ENCODE measurements at places on chromosomes 12 and 14.

- no peak for DNase-seq
These were observed 2.3 kb upstream of the JPH4 start for GRCh38 chr14:23580948-23581281.

DNA sequence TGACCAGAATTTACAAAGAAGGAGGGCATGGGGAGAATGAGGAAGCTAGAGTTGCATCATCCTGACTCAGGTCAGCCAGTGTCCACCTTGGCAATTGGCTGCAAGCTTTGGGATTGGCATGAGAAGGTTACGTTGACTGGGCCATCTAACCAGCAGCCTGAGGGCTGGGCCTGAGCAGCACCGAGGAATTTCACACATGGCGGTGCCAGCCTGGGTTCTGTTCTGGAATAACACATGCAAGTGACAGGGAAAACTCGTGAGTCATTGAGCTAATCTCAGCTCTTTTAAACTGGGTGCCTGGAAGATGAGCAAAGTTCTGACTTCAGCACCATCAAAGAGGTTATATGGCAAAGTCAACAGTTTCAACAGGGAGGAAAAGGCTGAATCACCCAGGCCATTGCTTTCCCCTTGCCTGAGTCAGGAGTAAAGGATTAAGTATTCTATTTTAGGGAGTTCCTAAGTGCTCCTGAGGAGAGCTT, 543.2 kb upstream of the TBX3 start:
- no peak for DNase-seq

DNA sequence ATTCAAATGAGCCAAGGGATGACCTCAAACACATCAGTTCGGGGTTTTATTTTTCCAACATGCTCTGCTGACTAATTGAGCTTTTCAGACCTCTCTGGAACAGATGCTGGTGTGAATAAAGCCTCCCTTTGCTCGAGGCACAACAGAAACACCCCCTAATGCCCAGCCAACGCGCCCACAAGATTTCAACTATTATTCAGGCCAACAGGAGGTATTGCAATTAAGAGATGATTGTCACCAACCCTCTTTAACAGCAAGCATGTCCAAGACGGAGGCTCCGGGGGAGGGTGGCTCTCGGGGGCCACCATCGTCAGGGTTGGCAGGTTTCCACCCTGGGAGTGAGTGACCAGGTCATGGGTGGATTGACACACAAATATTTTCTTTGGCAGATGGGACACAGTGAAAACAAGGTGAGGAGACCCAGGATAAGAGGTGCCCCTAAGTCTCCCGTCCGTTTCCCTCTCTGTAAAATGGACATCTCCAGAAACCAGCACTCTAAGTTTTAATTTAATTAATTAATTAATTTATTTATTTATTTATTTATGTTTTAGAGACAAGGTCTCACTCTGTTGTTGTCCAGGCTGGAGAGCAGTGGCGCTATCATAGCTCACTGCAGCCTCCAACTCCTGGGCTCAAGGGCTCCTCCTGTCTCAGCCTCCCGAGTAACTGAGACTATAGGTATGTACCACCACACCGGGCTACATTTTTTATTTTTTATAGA, 56.1 kb downstream of the MAP1LC3B2 start:
- DNase-seq, result no peak

GRCh38 chr12:27964123-27964522, 8.4 kb downstream of the PTHLH start:
- no peak for DNase-seq

DNA sequence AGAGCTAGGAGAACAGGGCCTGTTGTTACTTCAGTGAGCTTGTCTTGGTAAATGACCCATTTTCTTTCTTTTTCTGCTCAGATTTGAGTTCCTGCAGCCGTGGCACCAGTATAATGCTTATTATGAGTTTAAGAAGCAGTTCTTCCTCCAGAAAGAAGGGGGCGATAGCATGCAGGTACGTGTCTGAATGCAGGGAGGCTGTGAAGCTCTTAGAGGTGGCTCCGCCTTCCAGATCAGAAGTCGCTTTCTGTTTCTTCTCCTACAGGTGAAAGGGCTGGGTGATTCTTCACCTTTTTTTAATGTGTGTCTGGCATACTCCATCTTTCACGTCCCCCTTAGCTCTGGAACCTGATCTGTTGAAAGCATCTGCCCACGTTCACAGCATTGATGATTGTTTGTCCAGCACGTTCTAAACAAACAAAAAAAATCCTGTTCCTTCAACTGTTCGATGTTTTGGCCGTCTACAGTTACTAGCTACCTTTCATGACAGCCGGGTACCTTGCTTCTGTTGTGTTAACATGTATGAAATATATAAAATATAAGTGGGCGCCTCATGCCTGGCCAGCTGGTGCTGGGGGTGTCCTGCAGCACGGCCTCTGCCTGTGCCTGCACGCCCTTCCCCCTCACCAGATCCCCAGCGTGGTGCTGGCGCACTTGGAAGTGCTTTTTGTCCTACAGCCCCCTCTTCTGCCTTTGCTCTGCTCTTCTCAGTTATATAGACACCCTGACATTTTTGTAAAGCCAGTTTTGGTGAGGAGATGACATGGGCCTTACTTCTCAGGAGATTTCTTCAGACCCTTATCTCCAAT, 44.6 kb downstream of the SFSWAP start:
- DNase-seq, result no peak

GRCh38 chr12:108752387-108752786, 21.1 kb upstream of the CORO1C start:
- DNase-seq, result no peak

DNA sequence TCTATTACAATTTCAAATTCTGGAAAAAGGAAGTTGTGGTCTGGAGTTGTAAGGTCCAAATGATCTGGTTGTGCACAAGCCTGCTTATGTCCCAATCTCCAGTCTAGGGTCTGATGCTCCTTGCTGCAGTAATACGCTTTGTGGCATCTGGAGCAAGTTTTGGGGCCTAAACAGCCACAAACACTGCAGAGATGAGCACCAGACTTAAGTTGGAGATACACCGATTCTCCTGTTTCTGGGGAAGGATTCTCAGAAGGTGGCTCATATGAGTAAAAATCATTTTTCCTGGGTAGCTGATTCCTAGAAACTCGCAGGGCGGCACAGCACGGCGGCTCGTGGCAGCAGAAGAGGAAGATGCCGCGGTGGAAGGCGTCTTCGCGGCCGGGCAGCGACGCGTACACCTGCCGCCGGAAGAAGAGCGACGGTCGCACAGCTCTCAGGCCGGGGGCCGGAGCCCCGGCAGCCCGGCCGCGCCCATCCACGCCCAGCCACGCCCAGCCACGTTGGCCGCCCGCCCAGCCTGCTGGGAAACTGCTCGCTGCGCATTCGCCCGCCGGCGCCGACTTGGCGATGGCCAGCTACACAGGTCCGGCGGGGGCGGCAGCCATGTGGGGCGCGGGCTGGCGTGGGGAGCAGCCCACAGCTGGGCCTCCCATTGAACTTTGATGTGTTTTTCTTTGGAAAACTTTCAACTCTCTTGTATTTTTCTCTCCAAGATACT, 129.0 kb downstream of the ASCL4 start:
- DNase-seq, result peak; percentile 14

- no peak for DNase-seq
These were observed 180.9 kb downstream of the CALM1 start for GRCh38 chr14:90577661-90578282.

DNA sequence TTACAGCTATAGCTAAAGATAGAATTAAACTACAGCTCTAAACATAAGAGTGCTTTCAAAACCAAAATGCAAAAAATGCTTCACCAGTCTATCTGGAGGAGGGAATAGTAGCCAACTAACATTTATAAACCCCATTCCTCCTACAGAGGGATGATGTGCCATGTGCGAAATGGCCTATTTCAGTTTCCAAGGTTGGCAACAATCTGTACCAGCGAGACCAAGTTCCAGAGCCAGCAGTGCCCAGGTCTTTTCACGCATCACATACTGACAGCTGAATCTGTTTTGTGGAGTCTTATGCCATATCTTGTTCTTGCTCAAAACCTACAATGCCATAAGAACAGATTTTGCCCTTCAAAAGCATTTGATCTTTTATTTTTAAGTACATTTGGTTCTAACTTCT, 24.5 kb downstream of the NELL2 start:
- DNase-seq, result no peak

- no peak for DNase-seq
These were observed 61.7 kb upstream of the PTPRR start for GRCh38 chr12:70982286-70982685.

GRCh38 chr12:9052610-9053009, 63.1 kb downstream of the A2M start:
- no peak for DNase-seq

GRCh38 chr12:8081251-8081920, 688 bp upstream of the NECAP1 start:
- DNase-seq, result no peak

DNA sequence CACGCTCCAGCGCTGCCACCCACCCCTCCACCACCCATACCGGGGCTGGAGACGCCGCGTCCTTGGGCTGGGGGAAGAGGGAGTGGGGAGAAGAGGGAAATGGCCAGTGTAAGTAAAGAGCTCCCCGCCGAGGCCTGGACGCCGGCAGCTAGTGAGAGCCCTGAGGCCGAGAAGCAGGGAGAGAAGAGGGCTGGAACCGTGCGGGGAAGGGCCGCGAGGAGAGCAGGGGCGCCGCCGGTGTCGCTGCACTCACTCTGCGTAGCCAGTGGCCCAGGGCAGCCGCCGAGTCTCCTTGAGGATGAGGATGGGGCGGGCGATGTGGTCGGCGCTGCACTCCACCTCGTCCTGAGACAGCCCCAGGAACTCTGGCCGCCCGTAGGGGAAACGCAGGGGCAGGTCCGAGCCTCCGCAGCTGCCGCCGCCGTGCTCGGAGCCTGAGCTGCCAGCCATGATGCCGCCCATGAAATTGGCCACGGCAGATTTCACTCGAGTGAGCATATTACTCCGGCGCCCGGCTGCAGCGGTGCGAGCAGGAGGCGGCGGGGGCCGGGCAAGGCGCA, 631 bp downstream of the PPM1H start:
- no peak for DNase-seq

DNA sequence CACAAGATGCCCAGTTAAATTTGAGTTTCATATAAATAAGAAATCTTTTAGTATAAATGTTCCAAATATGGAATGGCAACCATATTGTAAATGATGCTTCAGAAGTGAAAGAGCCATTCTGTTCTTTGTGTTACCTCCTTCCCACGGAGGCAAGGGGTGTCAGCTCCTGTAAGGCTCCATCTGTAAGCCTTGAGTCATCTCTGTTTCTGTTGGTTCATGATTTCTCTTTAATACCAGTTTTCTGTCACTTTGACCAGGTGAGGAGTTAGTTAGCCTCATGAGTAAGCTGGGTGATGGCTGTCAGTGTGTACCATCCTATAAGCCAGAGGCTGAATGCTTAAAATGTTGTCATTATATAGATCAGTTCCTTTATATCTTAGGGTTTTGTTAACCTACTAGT, 61.9 kb downstream of the TMEM30B start:
- DNase-seq, result no peak

DNA sequence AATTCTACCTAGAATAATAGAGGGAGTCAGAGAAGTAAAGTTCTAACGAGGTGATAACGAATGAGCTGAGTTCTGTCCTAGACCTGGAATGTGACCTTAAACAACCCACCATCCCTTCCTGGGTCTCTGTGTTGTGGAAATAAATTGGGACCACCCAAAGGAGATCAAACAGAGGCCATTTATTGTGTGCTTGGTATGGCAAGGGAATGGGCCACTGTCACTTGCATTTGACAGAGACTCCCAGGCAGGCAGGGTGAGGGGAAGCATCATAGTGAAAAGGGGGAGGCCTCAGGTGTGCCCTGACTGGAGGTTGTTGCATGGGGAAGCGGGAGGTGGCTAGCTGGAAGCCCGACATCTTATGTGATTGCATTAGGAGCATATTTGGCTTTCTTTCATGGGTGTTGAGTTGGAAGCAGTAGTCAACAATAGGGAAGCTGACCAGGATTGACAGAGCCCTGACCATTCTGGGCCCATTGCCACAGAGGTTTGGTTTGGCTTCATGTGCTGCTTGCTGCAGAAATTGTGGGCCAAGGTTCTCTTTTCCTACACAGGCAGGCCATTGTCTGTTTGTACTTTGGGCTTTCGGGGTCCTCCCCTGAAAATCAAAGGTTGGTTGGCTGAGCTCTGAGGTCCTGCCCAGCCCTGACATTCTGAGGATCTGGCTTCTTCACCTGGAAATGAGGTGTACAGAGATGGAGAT, 17.6 kb upstream of the FAM181A start:
- no peak for DNase-seq

- DNase-seq, result no peak
These were observed 26.4 kb downstream of the TM7SF3 start for GRCh38 chr12:26987634-26988424.

DNA sequence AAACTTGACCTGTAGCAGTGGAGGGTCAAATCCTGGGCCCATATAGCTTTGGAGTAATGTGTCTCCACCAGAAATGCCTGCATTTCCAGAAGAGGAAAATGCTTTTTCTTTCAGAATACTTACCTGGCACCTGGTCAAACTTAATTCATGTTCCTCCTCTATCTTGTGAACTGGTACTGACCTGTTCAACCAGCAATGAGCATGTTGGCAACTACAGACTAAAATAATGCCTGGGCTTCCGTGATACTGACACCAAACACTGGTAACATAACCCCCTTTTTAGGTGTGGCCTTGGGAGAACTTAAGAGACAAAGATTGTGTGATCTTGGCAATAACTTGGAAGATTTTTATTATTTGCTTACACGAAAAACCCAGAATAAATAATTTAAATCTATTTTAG, 23.8 kb upstream of the MGST1 start:
- DNase-seq, result no peak

- no peak for DNase-seq
These were observed 1.6 kb downstream of the STAB2 start for GRCh38 chr12:103588680-103589079.

- DNase-seq, result no peak
These were observed 57.8 kb downstream of the CCDC92 start for GRCh38 chr12:123914726-123915333.

DNA sequence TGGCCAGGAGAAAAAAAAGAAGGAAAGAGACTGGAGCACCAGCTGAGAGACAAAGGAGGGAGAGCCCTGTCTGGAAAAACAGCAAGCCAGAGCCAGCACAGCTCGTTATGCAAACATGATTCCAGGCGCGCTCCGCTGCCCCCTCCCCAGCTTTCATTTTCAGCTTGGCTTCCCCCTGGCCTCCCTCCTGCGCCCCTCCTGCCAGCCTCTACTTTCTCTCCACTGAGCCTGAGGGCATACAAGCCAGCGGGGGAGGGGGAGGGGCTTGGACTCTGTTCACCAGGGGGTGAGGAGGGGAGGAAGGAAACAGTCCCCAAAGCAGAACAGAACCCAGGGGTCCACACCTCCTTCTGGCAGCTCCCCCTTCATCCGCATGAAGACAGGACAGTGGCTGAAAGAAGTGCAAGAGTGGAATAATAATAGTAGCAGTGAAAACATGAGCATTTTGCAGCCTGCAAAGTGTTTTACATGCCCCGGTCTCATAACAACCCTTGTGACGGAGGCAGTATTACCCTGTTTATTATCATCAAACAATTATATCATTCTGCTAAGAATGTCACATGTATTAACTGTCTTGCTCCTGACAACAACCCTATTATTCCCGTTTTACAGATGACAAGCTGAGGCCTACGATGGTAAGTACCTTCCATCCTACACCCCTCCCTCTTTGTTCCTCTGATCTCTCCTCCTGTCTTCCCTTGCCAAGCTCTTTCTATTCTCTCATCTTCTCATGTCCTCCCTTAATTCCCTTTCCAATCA, 24.2 kb downstream of the SMUG1 start:
- no peak for DNase-seq
